NCI-H1092 treated with DMSO at 0.1 percent for 48 hours (cell line): ENCODE measurements at places on chromosomes 3 and 15.

DNA sequence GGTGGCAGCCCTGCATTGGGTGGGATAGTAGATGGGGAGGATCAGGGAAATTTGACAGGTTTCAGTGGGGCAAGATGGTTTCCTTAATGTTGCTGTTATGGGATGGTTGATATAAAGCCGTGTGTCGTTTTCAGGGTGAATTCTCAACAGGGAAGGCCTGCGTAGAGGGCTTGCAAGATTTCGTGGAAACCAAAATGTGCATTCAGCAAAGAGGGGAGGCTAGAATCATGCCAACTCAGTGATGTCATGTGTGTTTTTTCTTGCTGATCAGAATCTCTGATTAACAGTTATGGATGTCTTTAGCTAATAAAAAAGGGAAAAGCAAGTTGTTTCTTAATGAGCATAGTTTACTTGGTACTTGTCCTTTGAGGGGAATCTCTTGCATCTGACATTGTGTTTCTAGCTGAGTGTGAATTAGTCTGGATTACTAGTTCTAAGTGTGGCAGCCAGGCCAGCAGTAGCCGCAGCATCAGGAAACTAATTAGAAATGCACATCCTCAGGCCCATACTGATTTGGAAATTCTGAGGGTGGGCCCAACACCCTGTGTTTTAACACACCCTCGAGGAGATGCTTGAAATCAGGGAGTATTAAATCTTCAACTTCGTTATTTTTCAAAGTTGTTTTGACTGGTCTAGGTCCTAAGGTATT is 24.8 kb downstream of the MRAS start:
- DNase-seq: no peak

- DNase-seq: no peak
These were observed 114.3 kb downstream of the CORO2B start for GRCh38 chr15:68693071-68693470.

- DNase-seq: no peak
These were observed 63.9 kb upstream of the RGMA start for GRCh38 chr15:93152951-93153350.

GRCh38 chr3:62587579-62588031 is 214.3 kb upstream of the FEZF2 start:
- DNase-seq: no peak

DNA sequence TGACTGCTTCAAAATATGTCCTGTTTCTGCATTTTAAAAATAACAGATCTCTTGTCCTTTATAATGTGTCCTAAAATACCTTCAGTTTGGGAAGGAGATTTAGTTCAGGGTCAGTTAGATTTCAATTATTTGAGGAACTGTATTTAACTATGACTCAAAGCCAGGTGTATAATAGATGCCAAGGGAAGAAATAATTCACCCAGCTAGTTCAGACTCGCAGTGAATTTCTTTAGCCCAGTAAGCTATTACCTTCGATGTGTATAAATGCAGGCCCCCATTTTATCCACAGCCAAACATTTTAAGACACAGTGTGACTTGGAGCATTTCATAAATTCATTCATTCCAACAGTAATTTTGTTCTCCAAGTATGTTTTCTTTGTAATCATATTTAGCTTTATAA is 458.0 kb downstream of the ZNF385D start:
- no peak for DNase-seq

GRCh38 chr3:194383276-194383940 is 13.9 kb upstream of the LRRC15 start:
- DNase-seq: no peak

GRCh38 chr3:46668591-46668990 is 24.9 kb downstream of the ALS2CL start:
- no peak for DNase-seq

DNA sequence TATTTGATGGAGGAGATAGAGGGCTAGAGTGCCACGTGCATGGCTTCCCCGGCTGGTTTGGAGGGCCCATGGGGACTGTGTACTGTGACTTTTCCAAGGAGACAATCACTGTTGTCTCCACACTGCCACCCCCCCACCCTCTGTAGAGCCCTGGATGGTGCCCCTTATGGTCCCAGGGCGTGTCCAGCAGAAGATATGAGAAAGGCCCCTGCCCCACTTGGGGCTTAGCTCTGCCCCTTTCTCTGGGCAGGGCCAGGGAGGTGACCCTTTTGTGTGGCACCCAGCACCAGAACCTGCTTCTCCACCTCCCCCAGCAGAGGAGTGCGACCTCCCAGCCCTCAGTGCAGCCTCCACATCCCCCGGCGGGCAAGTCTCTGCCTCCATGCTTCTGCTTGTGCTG is 32.1 kb downstream of the SPSB4 start:
- DNase-seq: no peak

GRCh38 chr3:15148614-15149013 is 49.7 kb upstream of the RBSN start:
- DNase-seq: no peak

- DNase-seq: no peak
These were observed 66.3 kb downstream of the GTPBP8 start for GRCh38 chr3:113057117-113057516.
